ENCODE measurements at places on chromosomes 1 and 21. TPM values are rescaled to one million over a fixed set of nuclear protein-coding genes. Genes with fewer than 3 reads are reported as not detected.

DNA sequence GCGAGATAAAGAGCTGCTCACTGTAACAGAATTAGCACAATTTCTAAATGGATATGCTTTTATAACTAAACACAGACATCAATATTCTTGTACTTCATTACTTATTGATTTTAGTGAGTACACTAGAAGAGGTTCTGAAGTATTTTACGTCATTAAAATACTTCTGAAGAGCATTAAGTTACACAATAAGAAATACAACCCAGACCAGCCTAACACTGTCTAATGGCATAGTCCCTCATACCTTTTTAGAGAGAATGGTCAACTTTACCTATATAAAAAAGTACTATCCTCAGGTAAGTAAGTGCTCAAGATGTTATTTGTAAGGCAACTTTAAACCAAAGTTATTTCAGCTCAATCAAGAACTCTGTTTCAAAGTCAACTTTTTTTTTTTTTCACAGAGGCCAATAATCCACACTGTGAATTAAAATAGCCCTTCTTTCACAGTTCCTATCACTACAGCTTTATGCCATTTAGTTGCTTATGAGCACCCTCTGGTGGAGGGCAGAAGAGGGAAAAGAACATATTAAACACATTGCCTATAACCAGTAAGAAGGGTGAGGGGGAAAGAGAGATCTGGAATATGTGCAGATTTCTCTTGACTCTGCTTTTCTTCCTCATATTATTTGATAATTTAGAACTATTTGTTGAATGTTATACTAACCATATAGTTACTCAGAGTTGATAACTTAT lies 182.1 kb upstream of the DMRTA2 start:
- no peak for DNase-seq

GRCh38 chr1:3881193-3881480 lies 18.9 kb downstream of the C1orf174 start:
- no peak for DNase-seq

The ACTL8 gene
- not detected for polyA plus RNA-seq

The TTC39A gene
- 7.8 TPM for polyA plus RNA-seq

DNA sequence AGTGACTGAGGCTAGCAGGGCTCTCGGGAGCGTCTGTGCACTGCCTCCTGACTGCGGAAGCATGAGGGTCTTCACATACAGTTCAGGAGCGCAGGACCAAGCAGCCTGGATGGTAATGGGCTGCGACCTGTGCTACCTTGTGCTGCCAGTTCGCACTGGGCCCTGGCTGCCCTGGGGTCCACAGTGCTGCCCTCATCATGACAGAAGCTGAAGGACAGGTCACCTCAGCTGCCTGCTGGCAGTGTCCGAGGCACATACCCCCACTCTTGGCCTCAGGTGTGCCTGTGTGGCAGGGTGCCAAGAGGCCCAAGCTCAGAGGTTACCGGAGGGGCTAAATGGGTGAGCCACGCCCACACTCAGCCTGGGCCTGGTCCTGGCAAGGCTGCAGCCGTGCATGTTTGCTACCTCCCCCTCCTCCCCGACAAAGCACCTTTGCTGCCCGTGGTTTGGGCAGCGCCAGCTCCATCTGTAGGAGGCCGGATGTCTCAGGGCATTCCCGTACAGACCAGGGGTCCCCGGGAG lies 4.4 kb downstream of the JMJD4 start:
- DNase-seq, result no peak

DNA sequence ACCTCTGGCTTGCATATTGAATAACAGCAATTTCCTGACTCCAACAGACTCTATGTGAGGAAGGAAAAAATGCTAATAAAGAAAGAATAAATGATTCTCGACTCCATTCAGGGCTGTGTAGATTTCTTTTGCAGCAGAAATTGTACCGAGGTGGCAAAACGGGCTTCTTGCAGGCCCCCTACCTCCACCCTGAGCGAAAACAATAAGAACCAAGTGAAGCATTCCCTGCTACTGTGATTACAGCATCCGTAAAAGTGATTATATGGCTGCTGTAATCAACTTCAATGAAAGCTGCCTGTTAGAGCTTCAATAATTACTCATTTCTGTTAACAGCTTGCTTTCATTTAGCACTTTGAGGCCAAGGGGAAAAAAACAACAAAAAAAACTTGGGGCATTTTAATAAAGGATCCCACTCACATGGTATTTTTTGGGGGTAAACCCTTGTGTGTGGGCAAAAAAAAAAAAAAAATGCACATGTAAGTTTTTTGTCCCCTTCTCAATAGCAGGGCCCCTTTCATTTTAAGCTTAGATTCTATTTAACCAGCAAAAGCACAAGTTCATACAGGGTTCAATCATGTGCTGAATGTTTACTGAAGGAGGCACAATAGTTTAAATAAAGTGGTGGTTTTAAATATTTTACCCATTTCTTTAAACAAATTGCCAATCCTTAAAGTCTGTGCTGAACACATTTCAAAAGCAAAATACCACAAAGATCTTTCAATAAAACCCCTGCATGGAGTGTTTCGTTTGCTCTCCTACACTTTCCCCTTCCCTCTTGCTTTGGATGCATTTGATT lies 271.6 kb downstream of the LMO4 start:
- DNase-seq, result no peak

The APCS gene
- polyA plus RNA-seq, result not detected

Measured in right lung (tissue), 10 donors.